Stimulated activated CD4-positive, alpha-beta T cell treated with anti-CD3 and anti-CD28 coated beads, Interleukin-4, amount 100 ng/mL, for 48 hours (primary cell): ENCODE measurements at places on chromosomes 1 and 21.

- DNase-seq = no peak
Measured at GRCh38 chr21:39221282-39221996, 38.2 kb upstream of the PSMG1 start.

DNA sequence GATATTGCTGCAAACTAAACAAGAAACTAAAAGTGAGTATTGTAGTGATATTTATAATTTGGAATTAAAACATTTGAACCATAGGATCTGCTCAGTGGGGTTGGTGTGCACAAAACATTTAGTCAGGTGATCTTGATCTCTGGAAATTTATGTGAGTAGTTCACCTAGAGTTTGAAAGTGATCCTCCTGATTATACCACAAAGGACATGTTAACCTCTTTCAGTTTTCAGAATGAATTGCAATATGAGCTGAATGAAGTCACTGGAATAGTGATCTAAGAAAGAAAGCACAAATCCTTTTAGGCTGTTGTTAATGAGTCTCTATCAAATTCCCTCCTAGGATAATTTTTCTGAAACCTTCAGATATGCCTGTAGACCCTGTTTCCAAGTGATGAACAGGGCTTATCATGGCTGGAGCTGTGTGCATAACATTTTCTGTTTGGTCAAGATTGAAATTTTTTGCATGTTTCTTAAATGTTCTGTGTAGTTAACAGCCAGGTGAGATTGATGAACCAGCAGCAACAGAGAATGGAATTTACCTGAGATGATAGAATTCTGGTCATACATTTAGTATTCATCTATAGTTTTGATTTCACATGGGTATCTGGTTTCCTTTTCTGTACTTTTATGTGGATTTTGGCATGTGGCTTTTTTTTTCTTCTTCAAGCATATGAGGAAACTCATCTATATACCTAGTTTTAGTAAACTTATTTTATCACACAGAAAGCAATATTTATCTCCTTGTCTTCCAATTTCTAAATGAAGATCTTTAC, 25.5 kb downstream of the CDC14A start:
- no peak for DNase-seq

DNA sequence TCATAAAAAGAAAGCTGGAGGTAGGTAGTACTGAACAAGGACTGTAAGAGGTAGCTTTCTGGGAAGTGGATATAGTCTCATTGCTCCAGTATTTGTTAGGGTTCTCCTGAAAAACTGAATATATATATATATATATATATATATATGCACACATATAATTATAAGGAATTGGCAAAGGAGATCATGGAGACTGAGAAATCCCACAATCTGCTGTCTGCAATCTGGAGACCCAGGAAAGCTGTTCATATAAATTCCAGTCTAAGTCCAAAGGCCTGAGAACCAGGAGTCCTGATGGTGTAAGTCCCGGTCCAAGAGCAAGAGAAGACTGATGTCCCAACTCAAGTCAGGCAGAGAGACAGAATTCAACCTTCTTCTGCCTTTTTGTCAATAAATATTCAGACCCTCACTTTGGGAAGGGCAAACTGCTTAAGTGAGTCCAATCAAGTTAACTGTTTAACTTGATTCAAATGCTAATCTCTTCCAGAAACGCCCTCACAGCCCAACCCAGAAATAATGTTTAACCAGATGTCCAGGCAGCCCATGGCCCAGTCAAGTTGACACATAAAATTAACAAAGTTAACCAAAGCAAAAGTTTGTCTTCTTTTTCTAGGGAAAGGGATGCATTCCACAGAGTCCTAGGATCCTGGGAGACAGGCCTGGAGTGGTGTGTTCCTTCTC, 225.3 kb upstream of the KAZN start:
- DNase-seq = no peak

- DNase-seq = no peak
Measured at GRCh38 chr1:44812822-44813543, 4.7 kb downstream of the BTBD19 start.

- DNase-seq = peak; percentile 72
Measured at GRCh38 chr1:11650331-11650991, 3.8 kb downstream of the FBXO2 start.

DNA sequence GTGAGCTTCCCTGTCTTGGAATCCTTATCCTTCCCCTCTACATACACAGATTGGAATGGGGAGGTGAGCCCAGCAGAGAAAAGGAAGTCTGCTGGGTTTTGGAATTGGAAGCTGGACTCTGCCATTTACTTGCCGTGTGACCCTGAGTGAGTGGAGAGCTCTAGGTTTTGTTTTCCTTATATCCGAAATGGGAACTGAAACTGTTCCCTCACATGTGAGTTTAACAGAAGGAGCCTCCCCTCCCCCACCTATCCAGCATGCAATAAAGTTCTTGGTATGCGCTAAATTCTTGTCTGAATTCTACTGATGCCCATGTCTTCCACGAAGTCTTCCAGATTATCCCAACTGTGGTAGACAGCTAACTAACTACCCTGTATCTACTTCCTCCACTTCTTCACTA, 58.7 kb downstream of the NENF start:
- DNase-seq = no peak

DNA sequence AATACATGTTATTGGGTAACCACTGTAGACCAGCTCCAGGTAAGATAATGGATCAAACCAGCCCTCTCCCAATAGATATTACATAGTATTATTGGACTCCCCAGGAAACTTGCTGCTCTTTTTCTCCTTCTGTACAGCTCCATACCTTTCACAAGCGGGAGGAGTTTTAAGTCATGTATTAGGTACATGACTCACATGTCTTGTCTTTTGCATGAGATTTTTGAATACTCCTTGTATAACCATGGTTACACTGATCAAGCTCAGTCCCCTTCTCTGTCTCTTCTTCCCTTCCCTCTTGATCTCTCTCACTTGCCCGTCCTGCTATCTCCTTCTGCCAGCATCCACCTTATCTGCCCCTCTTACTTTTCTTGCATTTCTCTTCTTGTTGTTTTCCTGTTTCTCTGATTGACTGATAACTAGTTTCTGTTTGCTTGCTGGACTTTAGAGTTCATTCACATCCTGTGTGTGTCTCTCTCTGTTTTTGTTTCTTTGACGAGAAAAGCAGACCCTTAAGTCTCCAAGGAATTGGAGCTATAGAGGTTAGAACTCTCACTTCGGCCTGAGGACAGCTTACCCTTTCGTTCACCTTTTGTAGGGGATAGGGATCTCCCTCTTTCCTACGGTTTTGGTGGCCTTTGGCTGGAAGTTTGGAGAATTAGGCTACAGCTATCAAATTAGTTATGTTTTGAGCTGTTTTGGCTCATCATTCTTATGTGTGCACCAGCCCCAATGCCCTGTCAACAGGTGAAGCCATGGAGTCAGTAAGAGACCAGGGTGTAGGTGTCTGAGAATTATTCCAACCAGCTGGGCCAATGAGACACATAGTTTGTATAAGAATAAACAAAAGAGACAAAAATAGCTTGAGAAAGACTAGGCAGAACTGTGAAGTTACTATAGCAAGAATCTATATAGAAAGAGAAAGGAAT, 49.0 kb upstream of the ASB17 start:
- no peak for DNase-seq

- no peak for DNase-seq
Measured at GRCh38 chr1:20493309-20493708, 7.3 kb upstream of the CAMK2N1 start.

DNA sequence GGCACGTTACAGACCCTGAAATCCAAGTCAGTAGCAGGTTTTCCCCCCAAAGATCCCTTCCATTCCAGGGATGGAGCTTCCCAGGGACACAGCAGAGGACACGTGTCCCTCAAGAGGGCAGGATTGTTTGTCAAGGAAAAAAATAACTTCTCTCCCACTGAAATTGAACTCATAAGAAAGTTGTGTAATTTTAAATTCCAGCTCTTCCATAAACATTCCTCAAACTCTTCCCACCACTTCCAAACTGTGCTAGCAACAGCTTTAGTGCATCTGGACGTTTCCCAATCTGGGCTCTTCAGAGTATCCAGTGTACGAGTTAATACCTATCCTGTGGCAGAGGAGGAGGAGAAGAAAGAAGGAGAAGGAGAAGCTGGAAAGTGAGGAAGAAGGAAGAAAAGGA, 79.6 kb downstream of the PSMG1 start:
- DNase-seq = no peak

- no peak for DNase-seq
Measured at GRCh38 chr1:92956254-92957029, 4.8 kb downstream of the DIPK1A start.

DNA sequence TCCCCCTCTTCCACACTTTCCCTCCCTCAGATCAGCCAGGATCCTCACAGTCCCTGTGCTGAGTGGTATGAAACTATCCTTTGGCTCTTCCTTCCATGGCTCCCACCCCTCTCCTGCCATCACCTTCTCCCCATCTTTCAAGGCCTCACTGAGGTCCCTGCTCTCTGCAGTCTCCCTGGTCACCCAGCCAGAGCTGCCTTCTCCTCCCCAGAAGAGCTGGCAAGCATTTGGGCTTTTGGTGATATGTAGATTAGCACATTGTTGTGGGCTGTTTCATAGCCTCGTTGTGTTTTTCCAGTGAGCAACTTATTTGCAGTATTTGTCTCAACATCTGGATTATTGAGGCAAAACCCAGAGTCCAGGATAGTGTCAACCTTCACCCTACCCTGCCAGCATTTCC, 2.2 kb downstream of the CSF1 start:
- no peak for DNase-seq

DNA sequence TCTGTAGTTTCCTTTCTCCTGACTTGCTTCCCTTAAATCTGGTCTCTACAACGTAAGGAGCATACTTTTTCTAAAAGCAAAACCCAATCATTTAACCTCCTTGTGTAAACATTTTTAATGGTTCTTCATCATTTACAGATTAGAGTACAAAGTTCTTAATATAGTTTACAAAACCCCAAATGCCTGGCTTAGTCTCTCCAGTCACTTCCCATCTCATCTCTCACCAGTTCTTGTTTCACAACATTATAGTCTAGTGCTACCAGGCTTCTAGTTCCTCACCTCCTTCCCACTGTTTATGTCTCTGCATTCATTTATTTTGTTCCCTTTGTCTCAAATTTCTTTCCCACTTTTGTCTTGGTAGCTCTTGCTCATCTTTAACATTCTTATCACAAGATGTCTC, 168.4 kb downstream of the FASLG start:
- DNase-seq = no peak

DNA sequence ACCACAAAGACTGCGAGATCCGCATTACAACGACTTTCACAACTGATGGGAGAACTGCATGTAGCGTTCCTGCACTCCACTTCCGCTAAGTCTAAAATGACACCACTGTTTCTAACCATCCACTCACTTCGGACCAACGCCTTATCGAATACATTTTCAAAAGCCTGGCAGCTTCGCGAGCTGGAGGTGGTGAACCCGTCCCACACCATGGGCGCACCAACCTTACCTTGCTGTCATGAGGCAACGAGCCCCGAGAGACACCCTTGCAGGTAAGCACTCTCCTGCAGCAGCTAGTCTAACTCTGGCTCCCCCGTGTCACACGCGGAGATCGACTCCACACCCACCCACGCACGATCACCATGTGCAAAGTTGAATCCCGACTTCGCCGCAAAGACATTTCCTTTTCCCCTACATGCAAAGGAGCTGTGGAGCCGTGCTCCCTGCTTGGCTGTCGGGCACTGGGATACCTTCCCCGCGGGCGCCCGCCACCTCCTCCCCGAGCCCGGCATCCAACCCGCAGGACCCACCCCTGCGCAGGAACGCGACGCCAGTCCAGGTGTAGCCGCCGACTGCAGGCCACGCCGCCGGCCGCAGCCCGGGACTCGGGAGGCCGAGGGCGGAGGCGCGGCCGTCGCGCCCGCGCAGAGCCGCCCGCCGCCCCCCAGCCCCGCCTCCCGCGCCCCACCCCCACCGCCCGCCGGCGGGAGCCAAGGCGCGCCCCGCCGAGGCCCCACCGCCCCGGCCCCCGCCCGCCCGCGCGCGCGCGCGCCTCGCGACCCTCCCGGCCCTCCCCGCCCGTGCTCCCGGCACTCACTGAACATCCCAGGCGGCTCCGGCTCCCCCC, 629 bp downstream of the TAF5L start:
- DNase-seq = peak; percentile 32

GRCh38 chr1:90605070-90605469, 112.0 kb downstream of the BARHL2 start:
- no peak for DNase-seq

- no peak for DNase-seq
Measured at GRCh38 chr1:103283371-103283770, 175.0 kb upstream of the COL11A1 start.

GRCh38 chr21:41847066-41847804, 31.9 kb downstream of the PRDM15 start:
- DNase-seq = no peak

- no peak for DNase-seq
Measured at GRCh38 chr1:24749252-24749651, 4.0 kb downstream of the CLIC4 start.

DNA sequence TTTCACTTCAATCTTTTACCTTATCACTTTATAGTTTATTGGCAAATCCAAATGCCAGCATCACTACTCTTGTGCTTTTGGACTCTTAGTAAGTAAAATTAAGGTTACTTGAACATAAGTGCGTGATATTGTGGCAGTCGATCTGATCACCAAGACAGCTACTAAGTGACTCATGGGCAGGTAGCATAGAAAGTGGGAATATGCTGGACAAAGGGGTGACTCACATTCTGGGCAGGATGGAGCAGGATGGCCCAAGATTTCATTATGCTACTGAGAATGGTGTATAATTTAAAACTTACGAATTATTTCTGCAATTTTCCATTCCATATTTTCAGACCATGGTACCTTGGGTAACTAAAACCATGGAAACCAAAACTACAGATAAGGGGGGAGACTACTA, 120.2 kb downstream of the ROR1 start:
- DNase-seq = no peak

DNA sequence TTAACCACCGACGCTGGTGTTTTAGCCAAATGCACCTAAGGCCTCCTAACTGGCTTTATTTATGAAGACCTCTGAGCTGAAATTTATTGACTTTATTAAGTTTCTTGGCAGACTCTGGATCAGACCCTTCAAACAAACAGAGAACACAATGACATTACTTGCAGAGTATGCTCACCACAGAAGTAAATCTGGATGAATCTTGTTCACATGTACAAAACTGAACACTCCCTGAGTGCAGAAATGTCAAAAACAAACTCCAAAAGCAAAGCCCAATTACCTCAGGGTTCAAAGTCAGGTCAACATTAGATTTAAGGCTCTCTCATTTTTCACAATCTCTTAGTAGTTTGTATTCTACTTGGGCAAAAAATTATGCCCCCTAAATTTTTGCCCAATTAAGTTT, 218.6 kb downstream of the SLC45A1 start:
- DNase-seq = no peak

- DNase-seq = no peak
Measured at GRCh38 chr21:24050231-24050630, 1557.0 kb downstream of the MRPL39 start.
